ENCODE measurements at places on chromosomes 6 and 20.

DNA sequence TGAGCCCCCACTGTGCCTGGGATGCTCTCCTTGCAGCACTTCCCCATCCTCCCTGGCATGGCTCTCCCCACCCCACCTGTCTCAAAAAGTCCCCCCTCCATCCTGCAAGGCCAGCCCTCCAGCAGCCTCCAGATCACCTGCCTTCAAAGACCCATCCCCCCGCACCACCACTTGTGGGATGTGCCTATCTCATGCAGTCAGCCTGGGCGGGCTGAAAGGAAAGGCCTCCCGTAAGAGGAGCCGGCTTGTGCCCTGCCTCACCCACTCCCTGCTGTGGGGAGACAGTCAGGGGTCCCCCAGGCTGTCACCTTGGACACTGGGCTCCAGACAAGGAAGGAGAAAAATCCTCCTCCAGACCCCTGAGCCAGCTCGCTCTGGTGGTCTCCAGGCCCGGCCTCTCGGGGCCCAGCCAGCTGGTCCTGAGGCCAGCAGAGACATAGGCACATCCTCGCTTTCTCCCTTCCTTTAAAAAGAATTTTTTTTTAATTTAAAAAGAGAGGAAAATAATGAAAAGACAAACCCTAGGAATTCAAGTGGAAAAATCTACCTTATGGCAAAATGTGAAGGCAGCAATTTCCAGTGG lies 77.3 kb downstream of the GRM4 start:
- DNase-seq: no peak

- DNase-seq: no peak
Observed at GRCh38 chr6:128763599-128764300, 119.2 kb upstream of the LAMA2 start.

DNA sequence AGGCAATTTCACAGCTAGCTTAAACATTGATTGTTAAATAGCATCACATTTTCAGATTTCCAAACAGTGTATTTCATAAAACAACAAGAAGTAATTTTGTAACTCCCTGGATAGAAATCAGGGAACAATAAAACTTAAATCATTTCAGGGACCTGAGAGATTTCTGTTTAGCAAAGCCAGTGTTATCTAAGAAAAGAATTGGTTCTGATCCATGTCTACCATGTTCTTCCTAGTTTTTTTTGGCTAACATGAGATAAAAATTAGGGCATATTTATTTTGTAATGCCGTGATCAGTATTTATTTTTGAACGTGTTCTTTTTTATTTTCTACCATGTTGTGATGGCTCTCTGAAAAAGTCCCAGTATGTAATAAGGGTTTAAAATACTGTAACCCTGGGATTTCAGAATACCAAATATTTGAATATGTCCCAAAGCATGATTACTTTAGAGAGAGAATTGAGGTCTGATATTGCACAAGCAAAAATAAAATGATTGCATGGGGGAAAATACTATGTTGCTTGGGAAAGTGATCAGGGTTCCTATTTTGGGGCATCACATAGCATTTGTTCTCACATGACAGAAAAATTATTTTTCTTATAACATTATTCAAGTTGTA lies 188.7 kb upstream of the CEP162 start:
- no peak for DNase-seq

- no peak for DNase-seq
Observed at GRCh38 chr6:64789476-64789875, 917.5 kb downstream of the EYS start.

- DNase-seq: no peak
Observed at GRCh38 chr6:136761227-136761922, 30.9 kb downstream of the MAP3K5 start.

DNA sequence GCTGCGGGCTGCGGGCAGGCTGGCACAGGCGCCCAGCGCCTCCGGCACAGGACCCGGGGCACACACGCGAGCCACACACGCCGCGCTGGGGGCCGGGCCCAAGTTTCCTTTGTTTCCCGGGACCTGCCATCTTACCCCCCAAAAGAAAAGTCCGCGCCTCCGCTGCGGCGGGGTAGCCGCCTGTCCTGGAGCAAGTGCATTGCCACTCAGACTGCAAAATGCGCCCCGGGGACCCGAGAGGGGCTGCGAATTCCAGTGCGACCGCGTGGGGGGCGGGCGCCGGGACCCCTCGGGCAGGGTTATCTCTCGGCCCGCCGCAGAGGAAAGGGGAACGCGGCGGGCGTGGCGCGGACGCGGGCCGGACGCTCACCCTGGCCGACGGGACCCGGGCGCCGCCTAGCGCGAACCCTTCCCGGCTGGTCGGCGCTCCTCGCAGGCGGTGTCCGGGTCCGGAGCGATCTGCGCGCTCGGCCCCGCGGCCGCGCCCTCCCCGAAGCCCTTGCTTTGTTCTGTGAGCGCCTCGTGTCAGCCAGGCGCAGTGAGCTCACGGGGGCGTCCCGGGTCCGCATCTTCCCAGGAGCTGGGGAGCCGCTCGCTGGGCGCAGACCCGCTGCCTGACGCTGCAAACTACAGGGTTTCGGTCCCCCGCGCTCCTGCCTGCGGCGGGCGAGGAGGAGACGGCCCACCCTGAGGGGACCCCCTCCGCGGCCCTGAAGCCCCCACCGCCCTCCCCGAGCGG lies 639 bp upstream of the CD24 start:
- peak; percentile 72 for DNase-seq

DNA sequence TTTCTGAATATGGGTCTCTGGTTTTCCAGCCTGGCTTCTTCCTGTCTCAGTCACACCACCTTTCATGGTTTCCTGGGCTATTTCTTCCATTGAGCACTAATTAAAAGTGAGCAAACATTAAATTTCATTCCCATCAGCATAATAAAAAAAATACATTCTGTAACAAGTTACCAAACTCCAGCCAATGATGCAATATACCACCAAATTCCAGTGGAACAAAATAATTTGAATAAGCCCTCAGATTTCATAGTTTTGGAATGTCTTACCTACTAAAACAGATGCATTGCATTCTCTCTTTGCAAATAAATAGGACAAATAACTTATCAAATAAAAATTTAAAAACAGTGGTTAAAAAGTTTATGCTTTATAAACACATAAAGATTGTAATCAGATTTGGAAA lies 97.8 kb upstream of the PRDM1 start:
- DNase-seq: no peak
